ENCODE measurements at places on chromosomes 4 and X.
A peak's percentile ranks its signal among the peaks of the same experiment; 100 is the strongest.

DNA sequence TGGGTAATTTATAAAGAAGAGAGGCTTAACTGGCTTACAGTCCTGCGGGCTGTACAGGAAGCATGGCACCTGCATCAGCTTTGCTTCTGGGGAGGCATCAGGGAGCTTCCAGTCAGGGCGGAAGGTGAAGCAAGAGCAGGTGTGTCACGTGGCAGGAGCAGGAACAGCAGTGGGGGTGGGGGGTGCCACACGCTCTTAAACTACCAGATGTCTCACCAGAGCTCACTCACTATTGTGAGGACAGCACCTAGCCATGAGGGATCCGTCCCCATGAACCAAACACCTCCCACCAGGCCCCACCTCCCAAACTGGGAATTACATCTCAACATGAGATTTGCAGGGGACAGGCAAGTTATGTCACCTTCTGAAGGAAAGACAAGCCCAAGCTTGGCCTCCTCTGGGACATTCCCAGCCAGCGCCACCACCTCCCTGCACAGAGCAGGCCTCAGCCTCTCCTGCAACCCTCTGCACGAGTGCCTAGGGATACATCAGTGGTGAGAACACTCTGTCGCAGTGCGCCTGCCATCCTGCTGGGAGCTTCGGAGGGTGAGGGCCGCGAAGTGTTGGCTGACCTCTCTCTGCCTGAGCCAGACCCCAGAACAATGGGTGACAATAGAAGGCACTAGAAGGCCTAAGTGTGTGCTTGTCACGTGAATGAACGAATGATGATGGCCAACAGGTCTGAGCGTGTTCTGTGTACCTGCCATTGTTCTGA is 244.3 kb downstream of the EVC2 start:
- DNase-seq: no peak

- no peak for DNase-seq
Observed at GRCh38 chrX:139924069-139924695, 8.7 kb downstream of the ATP11C start.

DNA sequence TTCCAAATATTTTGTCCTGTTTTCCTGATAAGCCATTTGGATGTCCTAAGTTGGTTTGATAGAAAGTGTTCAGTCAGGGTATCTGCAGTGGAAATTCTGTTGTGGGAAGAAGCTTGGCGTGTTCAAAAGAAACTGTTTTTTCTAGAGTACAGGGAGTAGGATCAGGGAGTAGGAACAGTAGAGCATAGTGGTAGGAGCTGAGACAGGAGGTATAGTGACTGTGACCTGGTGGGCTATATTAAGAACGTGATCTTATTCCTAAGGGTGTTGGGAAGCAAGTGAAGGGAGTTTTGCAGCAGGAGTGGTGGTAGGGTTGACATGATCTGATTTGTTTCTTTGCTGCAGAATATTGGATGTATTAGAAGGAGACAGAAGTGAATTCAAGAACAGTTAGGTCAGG is 348.2 kb downstream of the BMPR1B start:
- no peak for DNase-seq

DNA sequence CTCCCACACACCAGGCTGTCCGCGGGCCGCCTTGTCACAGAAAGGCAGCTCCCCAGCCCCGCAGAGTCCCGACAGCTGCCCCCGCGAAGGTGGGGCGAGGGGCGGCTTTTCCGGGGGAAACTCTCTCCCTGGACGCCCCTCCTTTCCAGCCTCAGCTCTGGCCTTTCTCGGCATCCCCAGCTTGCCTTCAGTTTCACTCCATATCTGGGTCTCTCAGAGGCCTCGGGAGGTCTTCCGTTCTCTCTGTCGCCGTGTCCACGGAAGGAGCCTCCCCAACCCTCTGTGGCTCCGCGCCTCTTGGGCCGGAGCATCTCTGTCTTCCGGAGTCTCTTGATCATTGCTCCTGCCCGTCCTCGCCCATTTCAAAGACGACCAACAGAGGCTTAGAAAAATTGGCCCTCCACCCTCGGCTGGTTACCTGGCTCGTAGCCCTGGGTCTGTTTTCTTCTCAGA is 6.1 kb upstream of the MSX1 start:
- no peak for DNase-seq

DNA sequence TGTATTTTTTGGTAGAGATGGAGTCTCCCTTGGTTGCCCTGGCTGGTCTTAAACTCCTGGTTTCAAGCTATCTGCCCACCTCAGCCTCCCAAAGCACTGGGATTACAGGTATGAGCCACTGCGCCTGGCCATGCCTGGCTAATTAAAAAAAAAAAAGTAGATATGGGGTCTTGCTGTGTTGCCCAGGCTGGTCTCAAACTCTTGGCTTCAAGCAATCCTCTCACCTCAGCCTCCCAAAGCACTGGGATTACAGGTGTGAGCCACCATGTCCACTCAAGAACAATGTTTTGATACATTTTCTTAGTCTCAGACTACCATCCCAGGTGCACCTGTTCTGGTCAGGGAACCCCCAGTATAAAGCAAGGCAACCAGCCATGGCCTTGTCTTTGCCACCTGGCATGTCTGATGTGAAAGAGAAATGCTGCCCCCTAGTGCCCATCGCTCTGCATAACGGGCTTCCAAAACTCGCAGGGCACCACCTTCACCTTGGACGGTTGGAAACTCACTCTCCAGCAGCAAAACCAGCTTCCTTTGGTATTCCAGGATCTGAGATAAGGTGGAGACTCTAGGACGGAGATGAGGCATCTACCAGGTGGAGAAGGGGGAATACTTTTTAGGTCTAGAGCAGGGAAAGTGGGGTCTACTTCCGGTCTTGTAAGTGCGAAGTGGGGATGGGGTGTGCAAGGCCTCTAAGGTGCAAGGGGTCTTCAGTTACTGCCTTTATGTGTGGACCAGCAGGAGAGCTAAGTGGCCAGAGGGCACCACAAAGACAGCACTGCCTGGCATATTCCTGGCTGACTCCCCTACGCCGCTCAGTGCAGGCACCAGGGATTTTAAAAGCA is 47.7 kb upstream of the AFAP1 start:
- DNase-seq: peak; percentile 80

DNA sequence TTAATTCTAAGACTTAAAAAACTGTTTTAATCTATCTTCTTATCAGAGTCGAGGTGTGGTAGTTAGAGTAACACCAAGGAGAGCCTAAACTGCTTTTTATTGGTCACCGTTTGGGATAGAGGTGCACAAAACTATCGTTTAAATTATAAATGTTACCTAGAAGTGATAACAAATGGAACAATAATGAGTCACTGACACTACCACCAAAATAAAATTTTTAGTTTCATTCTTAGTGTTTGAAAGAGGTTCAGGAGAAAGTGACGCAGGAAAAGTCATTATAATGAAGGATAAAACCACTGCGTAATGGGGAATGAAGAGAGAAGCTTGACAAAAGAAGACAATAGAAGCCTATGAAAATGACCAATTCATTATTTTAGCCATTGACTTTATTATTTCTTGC is 158.2 kb downstream of the COX18 start:
- no peak for DNase-seq

- DNase-seq: no peak
Observed at GRCh38 chrX:72141372-72142004, 9.8 kb upstream of the RTL5 start.

DNA sequence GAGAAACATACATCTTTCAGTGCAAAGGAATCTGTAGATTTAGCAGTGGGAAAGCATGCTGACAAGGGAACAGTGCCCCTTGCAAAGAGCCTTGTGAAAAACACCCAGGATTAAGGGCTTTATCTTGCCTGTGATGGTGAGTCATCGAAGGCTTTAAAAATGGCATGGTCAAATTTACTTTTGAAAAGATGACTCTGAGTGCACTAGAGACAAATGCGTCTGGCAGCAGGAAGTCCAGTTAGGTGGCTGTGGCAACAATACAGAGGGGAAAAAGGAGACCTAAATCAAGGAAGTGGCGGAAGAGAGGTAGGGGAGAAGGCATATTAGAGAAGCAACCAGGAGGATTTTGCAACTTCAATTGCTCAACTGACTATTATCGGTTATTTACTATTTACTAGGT is 472.6 kb upstream of the CPEB2 start:
- no peak for DNase-seq

DNA sequence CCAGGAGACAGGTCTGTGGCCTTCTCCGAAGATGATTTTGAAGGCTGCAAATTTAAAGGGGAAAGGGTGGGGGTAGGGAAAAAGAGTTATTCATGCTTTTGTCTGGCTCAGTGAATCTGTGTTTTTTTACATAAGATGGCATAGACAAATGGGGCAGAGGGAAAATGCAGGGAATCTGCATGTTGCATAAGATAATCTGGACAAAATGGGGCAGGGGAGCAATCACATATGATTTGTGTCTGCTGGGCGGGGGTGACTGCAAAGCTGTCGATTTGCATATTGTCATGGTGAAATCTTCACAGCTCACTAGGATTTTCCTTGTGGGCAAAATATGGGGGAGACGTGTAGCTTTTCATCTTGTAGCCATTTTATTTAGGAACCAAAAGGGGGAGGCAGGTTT is 29.4 kb upstream of the GYG2 start:
- no peak for DNase-seq

- DNase-seq: peak; percentile 11
Observed at GRCh38 chr4:147683188-147683591, 773 bp downstream of the PRMT9 start.

DNA sequence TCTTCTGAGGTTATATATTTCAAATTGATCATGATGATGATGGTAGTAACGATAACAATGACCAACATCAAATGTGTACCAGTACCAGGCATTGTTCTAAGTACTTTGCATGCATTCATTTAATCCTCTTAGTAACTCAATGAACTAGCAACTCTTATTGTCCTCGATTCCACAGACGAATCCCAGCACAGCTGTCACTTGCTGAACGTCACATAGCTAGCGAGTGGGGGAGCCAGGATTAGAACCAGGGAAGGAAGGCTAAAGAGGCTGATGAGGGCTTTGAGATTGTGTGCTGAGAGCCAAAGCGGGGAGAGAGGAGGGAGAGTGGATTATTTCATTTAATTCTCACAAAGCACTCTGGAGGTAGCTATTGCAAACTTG is 103.6 kb downstream of the PHOX2B start:
- DNase-seq: no peak

DNA sequence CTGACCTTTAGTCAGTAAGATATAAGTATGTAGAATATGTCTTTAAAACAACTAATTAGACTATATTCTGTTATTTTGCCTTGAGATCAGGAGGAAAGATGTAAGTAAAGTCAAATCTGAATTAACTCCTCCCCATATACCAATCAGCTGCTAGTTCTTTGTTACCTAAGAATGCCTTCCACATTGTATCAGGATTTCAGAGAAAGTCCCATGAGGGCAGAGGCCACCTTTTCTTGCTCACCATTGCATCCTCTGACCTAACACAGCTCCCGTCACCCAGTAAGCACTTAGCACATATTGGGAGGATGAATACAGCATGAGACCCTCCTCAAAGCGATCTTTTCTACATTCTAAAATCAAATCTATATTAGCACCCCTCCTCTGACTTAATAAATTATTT is 87.0 kb downstream of the COL25A1 start:
- no peak for DNase-seq

Data from nephron progenitor cell (in vitro differentiated cells).